ENCODE measurements at places on chromosomes 1 and 21.

DNA sequence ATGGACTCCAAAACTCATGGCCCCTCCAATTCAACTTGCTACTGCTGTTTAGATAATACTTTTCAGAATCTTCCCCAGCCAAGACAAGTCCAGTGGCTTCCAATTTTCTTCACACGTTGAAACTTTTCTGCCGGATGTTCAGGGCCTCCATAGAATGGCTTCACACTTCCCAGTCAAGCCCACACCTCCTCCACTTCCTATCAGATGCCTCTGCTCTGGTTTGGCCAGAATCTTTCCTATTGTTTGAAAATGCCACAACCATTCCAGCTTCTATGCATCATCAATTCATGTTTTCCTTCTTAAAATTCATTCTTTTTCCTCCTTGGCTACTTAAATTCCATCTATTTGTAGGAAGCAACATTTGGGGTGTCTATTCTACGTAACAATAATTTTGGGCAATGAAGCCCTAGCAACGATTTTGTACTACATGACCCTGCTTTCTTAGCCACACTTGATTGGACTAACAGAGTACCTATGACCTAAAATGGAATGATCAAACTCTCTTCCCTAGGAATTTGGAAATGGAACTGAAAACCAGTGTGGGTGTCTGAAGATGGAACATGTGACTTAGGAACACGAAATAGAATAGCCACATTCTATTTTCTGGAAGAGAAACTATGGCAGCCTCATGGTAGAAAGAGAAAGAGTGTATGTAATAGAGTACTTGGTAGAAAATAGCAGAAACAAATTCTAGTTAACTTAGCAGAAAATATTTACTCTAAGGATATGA, 74.1 kb upstream of the CNIH3 start:
- peak; percentile 56 for DNase-seq

DNA sequence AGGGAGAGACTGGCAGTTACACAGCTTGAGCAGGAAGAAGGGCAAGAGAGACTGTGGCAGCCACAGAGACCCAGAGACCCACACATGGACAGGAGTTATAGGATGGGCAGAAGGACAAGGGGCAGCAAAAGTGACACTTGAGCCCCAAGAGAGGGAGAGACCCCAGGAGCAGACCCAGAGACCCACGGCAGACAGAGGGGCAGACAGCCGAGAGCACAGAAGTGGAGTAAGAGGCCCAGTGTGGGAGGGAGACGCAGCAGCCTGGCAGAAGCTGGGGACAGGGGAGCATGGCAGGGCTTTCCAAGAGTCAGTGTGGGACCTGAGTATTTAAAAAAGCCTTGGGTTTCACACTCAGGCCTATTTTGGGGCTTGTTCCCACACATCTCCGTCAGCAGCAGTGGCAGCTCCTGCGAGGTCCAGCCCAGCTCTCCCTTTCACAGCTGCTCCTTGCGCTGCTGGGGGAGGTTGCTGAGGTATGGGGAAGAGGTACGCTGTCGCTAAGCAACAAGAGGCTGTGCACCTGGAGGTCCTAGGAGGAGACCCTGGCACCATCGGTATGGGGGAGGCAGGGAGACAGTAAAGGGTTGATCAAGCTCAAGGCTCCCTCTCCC, 9.0 kb upstream of the MEF2D start:
- no peak for DNase-seq

GRCh38 chr1:41400225-41400624, 39.0 kb downstream of the FOXO6 start:
- DNase-seq, result no peak

- DNase-seq, result no peak
Measured at GRCh38 chr1:175947771-175948170, 204.4 kb upstream of the TNR start.

DNA sequence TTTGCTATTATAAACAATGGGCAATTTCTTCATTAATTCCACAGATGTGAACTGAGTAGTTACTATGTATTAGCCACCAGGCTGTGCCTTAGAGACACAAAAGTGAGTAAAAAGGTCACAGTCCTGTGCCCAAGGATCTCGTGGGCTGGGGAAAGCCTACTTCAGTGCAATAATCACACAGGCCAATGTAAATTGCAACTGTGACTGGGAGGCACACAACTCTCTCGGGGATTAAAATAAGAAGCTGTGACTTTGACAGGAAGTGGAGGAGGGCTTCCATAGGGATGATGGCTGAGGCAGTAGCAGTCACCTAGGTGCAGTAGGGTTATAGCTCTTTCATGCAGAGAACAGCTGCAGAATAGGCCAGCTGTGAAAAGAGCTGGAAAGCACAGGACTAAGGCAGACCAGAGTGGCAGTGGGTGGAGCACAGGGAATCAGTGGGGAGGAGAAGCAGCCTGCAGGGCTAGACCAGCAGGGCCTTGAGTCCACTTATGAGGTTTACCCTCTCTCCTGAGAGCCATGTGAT, 121.9 kb downstream of the MAB21L3 start:
- no peak for DNase-seq
